Liver (tissue), 10 donors: ENCODE measurements at places on chromosomes 7 and 10. TPM values are rescaled to one million over a fixed set of nuclear protein-coding genes. Genes with fewer than 3 reads are reported as not detected.

Gene SCART1
- 0.32 TPM for polyA plus RNA-seq

GRCh38 chr7:9250876-9251275, 817.5 kb downstream of the NXPH1 start:
- H3K27me3 ChIP-seq, result no peaks in the 10 kb centered on the region
- H3K4me3 ChIP-seq, result no peak overlapping the region
- no peak overlapping the region for H3K27ac ChIP-seq
- no peaks in the 10 kb centered on the region for H3K4me1 ChIP-seq

Gene VAX1
- not detected for polyA plus RNA-seq

DNA sequence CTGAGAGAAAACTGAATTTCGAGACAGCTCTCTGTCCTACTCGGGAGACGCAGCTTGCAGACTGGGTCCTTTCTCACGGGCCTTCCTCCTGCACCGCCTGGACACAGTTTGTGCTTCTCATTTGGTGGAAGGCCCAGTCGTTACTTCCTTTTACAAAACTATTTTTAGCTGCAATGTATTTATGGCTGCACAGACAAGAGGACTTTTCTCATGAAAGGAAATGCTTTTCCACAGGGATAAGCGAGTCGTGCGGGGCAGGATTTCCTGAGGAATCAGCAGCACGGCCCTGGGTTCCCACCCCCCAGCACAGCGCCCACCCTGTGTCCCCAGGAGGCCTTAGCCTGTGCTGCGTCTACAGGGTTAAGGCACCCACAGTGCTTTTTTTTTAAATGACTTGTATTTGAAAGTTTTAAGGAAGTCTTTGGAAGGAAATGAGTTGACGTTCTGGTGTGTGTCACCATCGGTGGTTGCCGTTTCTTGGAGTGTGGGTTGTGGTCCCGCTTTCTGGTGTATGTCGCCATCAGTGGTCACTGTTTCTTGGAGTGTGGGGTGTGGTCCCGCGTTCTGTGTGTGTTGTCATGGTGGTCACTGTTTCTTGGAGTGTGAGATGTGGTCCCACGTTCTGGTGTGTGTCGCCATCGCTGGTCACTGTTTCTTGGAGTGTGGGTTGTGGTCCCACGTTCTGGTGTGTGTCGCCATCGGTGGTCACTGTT, 50.9 kb downstream of the INPP5A start:
- H3K36me3 ChIP-seq, result no peaks in the 10 kb centered on the region
- DNase-seq, result no peak
- H3K27ac ChIP-seq, result peak overlapping the region; percentile 49
- no peak overlapping the region for H3K4me3 ChIP-seq
- H3K27me3 ChIP-seq, result no peaks in the 10 kb centered on the region

GRCh38 chr10:117596706-117597105, 54.2 kb downstream of the EMX2 start:
- no peaks in the 10 kb centered on the region for H3K4me1 ChIP-seq
- H3K27me3 ChIP-seq, result peaks cover 5% of the 10 kb centered on the region
- H3K36me3 ChIP-seq, result no peaks in the 10 kb centered on the region
- no peak for DNase-seq

DNA sequence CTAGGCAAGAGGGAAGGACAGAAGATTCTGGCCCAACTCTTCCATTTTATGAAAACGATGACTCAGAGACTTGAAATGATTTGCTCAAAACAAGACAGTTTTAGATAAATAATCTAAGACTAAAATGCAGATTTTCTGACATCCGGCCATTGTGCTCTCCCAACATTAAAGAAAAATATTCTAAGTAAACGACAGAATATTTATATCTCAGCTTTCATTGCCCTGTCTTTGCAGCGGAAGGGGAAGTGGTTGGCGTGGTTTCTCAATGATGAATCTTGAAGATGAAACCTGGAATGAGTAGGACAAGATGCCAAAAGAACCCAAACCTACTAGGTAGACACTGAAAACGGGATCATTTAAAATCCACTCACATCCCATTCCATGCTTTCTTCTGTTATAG, 28.9 kb upstream of the NPY start:
- H3K27me3 ChIP-seq, result no peaks in the 10 kb centered on the region
- H3K27ac ChIP-seq, result no peak overlapping the region
- no peak overlapping the region for H3K4me3 ChIP-seq
- no peaks in the 10 kb centered on the region for H3K36me3 ChIP-seq
- H3K4me1 ChIP-seq, result no peaks in the 10 kb centered on the region
- no peak for DNase-seq

GRCh38 chr10:33412241-33412640, 77.8 kb upstream of the NRP1 start:
- H3K27me3 ChIP-seq, result no peaks in the 10 kb centered on the region
- H3K27ac ChIP-seq, result no peak overlapping the region
- DNase-seq, result no peak
- H3K36me3 ChIP-seq, result no peaks in the 10 kb centered on the region
- H3K4me3 ChIP-seq, result no peak overlapping the region

DNA sequence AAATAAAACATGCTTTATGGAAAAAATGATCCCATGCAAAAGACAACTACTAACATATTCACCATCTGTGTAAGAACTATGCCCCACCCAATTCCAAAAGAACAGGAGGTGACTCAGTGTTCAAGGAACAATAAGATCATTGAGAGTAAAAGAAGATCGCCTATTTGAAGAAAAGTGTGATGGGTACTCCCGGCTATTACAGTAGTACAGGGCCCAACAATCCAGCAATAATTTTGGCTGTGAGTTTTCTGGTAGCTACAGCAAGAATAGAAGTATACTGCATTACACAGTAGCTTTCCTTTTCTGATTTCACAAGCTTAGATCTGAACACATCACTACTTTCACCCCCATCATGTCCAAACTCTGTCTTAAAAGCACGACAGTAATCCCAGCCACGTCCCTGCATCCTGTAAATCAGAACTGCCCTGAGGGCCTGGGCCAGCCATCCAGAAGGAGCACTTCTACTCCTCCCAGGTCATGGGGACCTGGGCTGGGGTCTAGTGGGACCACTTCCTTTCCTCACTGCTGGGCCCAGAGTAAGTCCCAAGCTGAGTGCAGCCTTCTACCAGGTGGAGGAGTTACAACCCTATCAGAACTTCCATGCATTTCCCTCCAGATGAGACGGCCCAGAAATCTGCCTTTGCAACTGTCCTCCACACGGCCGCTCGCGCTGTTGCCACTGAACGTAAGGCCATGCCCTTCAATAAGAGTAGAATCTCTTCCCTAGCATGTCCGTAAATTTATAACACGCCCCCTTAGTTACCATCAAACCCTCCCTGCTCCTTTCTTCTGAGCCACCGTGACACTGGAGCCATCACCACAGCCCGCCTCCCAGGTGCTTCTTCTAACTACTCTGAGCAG, 7.9 kb downstream of the ESYT2 start:
- no peak for DNase-seq
- H3K27me3 ChIP-seq, result no peaks in the 10 kb centered on the region
- no peak overlapping the region for H3K27ac ChIP-seq
- no peaks in the 10 kb centered on the region for H3K36me3 ChIP-seq
- no peak overlapping the region for H3K4me3 ChIP-seq

- no peak for DNase-seq
- H3K27ac ChIP-seq, result no peak overlapping the region
- H3K4me1 ChIP-seq, result no peaks in the 10 kb centered on the region
- no peaks in the 10 kb centered on the region for H3K36me3 ChIP-seq
Measured at GRCh38 chr10:81472927-81473470, 402.0 kb upstream of the NRG3 start.

Gene CALHM1
- not detected for polyA plus RNA-seq
